ENCODE measurements at places on chromosomes 13 and 19. TPM values are rescaled to one million over a fixed set of nuclear protein-coding genes. Genes with fewer than 3 reads are reported as not detected.
A peak's percentile ranks its signal among the peaks of the same experiment; 100 is the strongest.

DNA sequence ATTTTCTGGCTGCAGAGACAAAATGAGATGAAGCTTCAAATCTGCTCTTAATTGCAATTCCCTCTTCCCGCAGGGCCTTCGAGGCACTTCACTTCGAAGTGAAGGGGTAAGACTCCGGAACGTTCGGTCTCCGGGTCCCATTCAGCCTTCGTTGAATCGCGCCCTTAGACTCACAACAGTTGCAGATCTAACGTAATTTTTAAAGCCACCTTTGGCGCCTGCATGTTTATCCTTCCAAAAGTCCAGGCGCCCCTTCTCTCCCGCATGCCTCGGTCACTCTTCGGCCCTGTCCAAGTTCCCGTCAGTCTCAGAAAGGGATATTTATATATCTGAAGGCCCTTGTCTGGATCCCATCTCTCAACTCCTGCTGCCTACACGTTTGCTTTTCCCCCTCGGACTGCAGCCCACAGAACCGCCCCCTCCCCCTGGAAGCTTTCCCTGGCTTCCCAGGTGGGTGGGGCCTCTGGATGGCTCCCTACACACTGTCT is 915 bp upstream of the KCTD12 start:
- DNase-seq = no peak

- DNase-seq = no peak
Measured at GRCh38 chr19:49155820-49156346, 687 bp upstream of the HRC start.

GRCh38 chr13:39682310-39682709 is 26.8 kb downstream of the COG6 start:
- DNase-seq = no peak

DNA sequence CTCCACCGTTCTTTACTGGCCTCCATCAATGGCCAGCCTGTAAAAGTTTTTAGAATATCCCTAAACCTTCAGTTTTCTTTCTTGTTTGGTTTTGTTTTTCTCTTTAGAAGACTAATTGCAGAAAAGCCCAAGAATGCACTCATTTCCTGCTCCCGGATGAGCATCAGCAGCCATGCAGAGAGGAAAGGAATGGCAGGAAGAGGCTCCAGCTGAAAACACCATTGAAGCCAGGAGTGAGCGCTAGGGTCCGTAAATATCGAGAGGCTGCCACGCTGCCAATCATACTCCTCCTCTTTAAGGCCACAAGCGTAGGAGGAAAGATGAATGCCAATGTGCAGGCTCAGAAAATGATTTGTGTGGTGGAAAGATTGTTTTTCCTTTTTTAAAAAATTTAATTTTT is 57.4 kb upstream of the UBE2L5 start:
- peak; percentile 90 for DNase-seq

DNA sequence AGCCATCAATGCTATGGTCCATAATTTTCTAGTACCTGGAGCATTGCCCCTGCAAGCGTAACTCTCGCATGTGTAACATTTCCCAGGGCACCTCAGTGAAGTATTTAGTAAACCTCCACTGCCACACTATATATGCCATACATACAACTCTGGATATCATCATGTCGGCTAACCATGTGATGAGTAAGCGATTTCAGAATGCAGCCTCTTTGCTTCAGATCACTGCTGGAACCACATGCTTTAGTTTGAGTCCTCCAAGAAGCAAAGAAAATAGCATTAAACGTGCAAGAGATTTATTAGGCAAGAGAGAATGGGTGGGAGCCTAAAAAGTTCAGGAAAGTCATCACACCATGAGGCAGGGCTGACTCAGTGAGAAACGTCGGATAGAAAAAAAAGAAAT is 635.6 kb upstream of the SLITRK5 start:
- no peak for DNase-seq

- DNase-seq = no peak
Measured at GRCh38 chr13:32423592-32423991, 4.3 kb downstream of the N4BP2L1 start.

DNA sequence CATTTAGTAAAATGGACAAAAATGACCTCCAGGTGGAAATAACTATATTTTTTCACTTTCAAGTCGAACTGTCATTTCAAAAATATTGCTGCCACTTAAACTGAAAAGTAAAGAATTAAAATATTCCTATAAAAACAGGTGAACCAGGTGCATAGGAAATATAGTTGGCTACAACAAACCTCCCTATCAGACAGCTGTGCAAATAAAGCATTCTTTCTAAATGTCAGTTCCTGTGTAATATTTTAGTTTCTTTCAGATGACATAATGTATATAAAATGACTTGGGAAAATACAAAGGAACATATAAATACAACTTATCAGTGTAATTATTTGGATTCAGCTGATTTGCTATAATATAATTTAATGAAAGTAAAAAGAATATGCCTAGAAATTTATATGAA is 403.5 kb upstream of the GPC6 start:
- no peak for DNase-seq

- DNase-seq = peak; percentile 25
Measured at GRCh38 chr19:8561075-8561764, 16.0 kb downstream of the MYO1F start.

- DNase-seq = no peak
Measured at GRCh38 chr13:95480131-95480545, 72.4 kb upstream of the CLDN10 start.

- no peak for DNase-seq
Measured at GRCh38 chr19:54281007-54281728, at the start of gene LILRB2. TSS of gene LILRB2 (minus strand) at chr19:54281110. CDS start at chr19:54280496, 614 bp downstream.

GRCh38 chr19:37551129-37551993 is 43.2 kb downstream of the ZNF571 start:
- peak; percentile 93 for DNase-seq

GRCh38 chr19:4007836-4008539 is 452 bp downstream of the PIAS4 start:
- no peak for DNase-seq

DNA sequence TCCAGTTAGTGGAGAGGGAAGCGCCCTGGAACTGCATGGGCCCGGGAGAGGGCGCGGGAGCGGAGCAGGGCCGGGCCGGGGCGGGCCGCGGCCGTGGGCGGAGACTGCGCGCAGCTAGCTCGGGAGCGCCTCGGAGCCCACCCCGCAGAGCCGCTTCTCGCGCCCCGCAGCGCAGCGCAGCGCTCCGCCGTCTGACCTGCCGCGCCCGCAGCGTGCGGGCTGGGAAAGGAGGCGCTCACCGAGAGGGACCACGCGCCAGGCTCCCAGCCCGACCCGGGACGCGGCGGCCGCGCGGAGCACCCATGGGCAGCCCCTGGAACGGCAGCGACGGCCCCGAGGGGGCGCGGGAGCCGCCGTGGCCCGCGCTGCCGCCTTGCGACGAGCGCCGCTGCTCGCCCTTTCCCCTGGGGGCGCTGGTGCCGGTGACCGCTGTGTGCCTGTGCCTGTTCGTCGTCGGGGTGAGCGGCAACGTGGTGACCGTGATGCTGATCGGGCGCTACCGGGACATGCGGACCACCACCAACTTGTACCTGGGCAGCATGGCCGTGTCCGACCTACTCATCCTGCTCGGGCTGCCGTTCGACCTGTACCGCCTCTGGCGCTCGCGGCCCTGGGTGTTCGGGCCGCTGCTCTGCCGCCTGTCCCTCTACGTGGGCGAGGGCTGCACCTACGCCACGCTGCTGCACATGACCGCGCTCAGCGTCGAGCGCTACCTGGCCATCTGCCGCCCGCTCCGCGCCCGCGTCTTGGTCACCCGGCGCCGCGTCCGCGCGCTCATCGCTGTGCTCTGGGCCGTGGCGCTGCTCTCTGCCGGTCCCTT is at the start of gene MLNR:
MLNR (plus strand) TSS at position 303 of the 820 bp plus-strand sequence; CDS start at position 303, 0 bp downstream.
- DNase-seq = peak; percentile 72

The FAM124A gene
- 7.7 TPM for polyA plus RNA-seq

The CGB8 gene
- not detected for polyA plus RNA-seq

The TSKS gene
- polyA plus RNA-seq = 0.47 TPM

The CEACAM8 gene
- not detected for polyA plus RNA-seq

The SHISA7 gene
- not detected for polyA plus RNA-seq

The FAM216B gene
- polyA plus RNA-seq = not detected

The MCF2L gene
- 12.1 TPM for polyA plus RNA-seq

The ADAMTSL5 gene
- 1.4 TPM for polyA plus RNA-seq

The AXL gene
- polyA plus RNA-seq = 6.3 TPM

The MTIF3 gene
- 130 TPM for polyA plus RNA-seq

The NCAN gene
- polyA plus RNA-seq = not detected

The ATP7B gene
- polyA plus RNA-seq = 2.0 TPM

The HSPB6 gene
- 53.1 TPM for polyA plus RNA-seq

The IRGC gene
- polyA plus RNA-seq = not detected

The RGL3 gene
- polyA plus RNA-seq = 56.9 TPM
